ENCODE measurements at places on chromosomes 3 and 15.

DNA sequence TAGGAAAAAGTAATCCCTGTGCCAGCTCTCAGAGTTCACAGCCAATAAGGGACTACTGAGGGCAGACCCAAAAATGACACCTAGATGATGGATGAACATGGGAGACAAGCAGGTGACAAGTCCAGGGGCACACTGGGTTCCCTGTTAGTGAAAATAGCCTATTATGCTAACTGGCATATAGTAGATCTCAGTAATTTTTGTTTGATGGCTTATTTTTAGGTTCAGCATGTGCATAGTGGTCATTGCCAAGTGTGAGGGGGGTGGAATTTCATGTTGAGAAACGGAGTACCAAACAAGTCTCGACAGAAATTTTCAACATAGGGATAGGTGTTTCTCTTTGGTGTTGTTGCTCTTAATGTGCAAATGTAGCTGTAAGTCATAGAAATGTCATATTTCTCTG lies 6.4 kb upstream of the ITGB5 start:
- DNase-seq = no peak

DNA sequence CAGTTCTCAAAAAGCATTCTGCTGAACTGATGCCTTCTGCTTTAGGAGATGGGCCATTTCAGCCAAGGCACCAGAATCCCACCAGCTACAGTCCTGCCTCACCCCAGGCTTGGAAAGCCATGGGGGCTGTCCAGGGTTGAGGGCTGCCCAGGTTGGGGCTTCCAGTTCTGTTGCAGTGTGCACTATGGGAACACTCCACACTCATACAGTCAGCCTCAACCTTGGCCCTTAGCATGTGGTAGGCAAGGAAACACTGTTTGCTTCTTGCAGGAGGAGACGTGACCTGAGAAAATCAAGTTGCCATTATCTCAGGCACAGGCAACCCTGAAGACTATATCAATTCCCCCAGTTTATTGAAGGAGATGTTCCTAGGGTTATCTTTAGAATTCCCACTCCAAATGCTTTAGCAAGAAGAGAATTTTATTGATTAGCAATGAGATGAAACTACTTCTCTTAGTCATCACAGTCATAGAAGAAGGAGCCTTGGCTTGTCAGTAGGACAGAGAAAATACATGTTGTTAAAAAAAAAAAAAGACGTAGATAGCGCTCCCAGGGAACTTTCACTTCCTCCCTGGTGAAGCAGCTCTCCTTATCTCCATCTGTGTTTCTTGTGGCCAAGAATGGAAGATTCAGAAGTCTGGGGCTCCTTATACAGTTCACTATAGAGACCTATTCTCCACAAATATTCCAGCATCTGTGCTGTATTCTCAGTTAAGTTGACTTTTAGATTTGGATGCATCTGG lies 38.3 kb upstream of the IL12A start:
- no peak for DNase-seq

DNA sequence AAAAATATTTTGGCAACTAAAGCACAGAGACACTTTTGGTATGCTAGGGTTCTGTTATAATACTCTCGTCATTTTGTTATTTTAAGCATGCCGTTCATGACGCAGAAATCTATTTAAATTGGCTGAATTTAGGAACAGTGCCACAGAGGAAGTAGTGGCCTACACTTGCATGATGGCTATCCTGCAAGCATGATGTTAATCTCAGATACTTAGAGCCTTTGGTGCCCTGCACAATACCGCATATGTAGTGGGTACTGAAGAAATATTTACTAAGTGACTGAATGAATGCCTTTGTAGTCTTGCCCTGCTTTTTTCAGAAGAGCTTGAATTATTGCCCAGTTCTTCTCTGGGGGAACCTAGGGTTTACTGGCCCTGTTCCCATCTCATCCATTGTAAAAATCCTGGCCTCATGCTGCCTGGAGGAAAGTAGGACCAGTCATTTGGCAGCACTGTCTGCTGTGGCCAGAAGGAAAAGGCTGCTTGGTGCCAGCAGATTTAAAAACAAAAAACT lies 79.0 kb downstream of the SERPINI1 start:
- DNase-seq = no peak

GRCh38 chr3:9915254-9916141 lies 1.4 kb upstream of the IL17RC start:
- DNase-seq = no peak

DNA sequence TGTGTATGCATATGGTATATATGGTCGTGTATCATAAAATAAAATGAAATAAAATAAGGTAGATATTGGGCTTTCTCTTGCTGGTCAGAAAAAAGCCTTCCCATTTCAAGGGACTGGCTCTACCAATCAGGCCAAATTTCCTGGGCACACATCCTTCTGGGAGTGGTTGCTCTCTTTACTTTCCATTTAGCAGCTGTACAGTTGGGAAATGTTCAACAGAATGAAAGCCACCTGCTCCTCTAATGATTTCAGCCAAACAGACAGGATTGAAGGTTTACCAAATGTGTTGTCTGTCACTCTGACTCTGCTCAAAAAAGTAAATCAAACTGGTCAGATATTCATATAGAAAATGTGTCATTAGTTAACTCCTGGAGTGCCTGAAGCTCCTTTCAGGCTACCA lies 380.4 kb downstream of the ROBO2 start:
- no peak for DNase-seq

GRCh38 chr3:182527745-182528144 lies 265.6 kb upstream of the ATP11B start:
- no peak for DNase-seq

- no peak for DNase-seq
These were observed 7.7 kb downstream of the CGNL1 start for GRCh38 chr15:57384024-57384423.

GRCh38 chr3:31105438-31106077 lies 211.1 kb upstream of the GADL1 start:
- no peak for DNase-seq

DNA sequence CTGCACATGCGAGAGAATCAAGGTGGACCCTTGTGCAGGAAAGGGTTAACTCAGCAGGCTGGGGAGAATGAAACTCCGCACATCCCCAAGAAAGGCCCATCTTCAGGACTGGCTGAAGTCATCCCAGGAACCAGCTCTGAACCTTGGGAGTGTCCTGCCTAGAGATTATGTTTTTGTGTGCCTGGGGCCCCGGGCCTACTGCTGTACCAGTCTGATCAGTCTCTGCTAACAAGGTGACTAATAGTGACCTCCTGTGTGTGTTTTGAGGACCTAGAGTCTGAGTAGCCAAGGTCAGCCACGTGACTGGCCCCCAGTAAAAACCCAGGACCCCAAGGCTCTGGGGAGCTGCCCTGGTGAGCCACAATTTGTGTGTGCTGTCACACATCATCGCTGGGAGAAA lies 58.2 kb downstream of the CYFIP1 start:
- no peak for DNase-seq

GRCh38 chr15:47504624-47505256 lies 212.6 kb upstream of the SEMA6D start:
- DNase-seq = no peak

DNA sequence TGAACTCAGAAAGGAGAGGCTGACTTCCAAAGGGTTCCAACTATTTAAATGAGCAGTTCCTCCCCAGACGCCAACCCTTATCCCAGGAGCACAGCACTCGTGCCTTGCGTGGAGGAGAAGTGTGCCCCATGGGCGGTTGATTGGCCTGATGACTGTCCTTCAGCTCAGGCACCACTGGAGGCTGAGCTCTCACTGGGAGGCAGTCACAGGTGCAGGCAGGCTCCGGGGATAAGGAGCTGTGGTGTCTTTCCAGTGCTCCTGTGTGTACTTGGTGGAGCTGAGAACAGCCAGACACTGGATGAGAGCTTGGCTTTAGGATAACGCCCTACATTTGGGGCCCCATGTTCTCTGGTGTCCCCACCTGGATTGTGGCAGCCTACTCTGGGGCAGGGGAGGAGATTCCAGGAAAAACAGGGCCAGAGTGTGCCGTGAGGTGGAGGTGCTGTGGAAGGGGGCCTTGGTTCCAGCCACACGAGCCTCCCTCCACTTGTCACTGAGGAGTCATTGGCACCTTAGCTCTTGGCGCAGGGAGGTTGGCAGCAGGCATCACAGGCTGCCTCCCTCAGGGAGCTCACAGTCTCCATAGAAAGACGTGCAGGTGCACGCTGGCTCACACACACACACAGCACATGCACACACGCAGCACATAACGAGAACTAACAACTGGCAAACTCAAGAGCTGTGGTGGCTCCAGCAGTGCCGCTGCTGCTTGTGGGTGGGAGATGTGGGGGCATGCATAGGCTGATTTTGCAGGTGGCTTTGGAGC lies 22.7 kb upstream of the EPHB3 start:
- DNase-seq = no peak

DNA sequence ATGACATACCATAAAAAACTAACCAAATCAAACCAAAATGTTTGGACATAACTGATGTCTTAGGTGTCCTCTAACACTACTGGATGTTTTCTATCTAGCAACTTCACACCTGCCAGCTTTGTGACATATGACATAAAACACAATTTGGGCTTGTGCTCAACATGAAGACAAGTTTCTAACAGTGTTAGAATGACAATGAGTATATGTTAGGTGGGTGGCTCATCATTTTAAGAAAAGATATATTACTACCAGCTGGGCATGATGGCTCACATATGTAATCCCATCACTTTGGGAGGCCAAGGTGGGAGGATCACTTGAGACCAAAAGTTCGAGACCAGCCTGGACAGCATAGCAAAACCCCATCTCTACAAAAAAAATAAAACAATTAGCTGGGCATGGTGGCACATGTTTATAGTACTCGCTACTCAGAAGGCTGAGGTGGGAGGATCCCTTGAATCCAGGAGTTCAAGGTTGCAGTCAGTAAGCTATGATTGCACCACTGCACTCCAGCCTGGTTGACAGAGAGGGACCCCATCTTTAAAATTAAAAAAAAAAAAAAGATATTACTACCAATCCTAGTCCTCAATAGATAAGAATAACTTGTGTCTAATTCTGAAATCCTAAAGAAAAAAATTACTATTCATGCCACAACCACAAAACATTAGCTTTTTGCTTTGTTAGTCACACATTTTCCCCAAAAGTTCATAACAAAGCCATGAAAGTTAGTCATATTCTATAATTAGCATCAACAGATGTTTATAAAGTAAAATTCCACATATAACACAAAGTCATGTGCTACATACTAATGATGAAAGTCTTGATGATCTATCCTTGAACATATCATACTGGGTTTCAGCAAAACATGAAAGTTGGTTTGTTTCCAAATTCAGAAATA lies 59.9 kb downstream of the LRRFIP2 start:
- no peak for DNase-seq

GRCh38 chr3:195754141-195754540 lies 33.4 kb downstream of the MUC20 start:
- no peak for DNase-seq

GRCh38 chr3:73465926-73466325 lies 158.8 kb downstream of the PDZRN3 start:
- DNase-seq = no peak

GRCh38 chr3:178320456-178321351 lies 215.5 kb upstream of the KCNMB2 start:
- DNase-seq = no peak

DNA sequence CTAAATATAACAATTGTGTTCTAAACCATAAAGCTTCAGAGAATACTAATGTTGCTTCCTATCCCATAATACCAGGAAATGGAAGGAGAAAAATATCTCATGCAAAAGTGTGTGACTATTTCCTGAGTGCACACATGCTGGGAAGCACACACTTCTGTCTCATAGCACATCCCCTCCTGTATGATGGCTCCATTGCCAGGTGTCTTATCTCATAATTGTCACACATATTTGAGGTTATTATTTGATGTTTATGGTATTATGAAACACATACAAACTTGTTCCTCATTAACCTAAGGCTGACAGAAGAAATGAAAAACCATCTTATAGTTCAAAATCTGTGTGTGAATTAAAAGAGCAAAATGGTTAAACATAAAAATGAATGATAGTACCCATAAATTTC lies 65.4 kb downstream of the SERP1 start:
- DNase-seq = no peak

- no peak for DNase-seq
These were observed 444.9 kb upstream of the TBL1XR1 start for GRCh38 chr3:177642042-177642803.

DNA sequence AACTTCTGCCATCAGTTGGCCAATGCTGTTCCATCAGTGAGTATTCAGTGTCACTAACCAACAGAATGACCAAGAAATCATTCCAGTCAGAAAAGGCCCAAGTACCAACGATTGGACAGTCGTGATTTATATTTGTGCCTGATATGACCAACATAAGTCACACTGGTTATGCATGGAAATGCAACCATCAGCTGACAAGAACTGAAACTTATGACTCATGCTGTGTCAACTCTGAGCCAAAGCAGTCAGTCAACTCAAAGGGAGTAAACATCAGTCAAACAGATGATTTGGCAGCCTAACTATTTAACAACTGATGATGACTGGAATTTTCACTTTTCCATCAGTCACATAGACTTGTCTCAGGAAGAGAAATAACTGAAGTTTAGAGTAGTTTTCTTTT lies 142.4 kb downstream of the ANXA2 start:
- no peak for DNase-seq

DNA sequence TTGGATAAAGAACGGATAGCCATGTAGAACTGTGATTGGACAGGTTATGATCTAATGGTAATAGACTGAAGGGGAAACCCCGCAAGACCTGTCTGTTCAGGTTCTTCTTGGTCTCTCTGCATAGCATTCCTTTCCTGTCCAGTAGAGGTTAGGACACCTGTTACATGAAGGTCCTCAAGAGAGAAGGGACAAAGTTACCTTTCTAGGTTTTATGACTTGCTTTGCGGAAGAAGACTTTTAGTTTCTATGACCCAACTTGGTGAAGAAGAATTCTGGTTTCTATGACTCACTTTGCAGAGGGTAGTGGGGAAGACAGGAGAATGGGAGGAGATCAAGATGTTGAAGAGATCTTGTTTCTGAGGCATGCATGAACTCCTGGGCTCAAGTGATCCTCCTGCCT lies 97.9 kb upstream of the C3orf80 start:
- no peak for DNase-seq

DNA sequence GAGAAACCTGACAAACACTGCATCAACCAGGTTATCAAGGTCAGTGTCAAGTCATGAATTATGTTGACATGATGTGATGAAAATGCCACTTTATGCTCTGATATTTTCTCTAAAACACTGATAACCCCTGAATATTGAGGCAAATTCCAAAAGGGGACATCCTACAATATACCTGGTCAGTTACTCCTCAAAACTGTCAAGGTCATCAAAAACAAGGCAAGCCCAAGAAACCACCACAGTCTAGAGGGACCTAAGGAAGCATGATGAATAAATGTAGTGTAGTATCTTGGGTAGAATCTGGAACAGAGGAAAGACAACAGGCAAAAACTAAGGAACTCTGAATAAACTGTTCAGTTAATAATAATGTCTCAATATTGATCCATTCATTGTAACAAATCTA lies 275.3 kb upstream of the THRB start:
- no peak for DNase-seq

GRCh38 chr15:93040288-93041158 lies 48.5 kb downstream of the RGMA start:
- DNase-seq = no peak

DNA sequence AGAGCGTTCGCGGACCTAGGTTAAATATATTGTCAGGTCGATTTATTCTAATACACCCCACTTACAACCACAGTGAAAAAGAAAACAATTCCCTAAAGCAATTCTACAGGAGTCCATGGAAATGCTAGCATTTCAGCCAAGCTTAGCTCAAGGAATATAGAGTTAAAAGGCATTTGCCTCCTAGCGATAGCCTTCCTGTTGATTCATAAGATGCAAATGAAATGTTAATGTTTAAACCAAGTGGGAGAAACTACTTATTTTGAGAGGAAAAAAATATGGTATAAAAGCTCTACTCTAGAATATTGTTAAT lies 1.7 kb upstream of the ALCAM start:
- no peak for DNase-seq
